AML-193 (cell line): ENCODE measurements at places on chromosomes 6 and 20.

GRCh38 chr6:25404693-25405169, 125.6 kb downstream of the CARMIL1 start:
- peak; percentile 64 for DNase-seq

- peak; percentile 99 for DNase-seq
Observed at GRCh38 chr6:5670811-5671561, 335.7 kb downstream of the NRN1 start.

- DNase-seq = no peak
Observed at GRCh38 chr6:156852147-156852857, 75.1 kb downstream of the ARID1B start.

- DNase-seq = no peak
Observed at GRCh38 chr20:32920530-32921298, 62.0 kb downstream of the EFCAB8 start.

- DNase-seq = peak; percentile 25
Observed at GRCh38 chr6:12947151-12947871, 230.7 kb downstream of the PHACTR1 start.
